ENCODE measurements at places on chromosomes 16 and 17. TPM values are rescaled to one million over a fixed set of nuclear protein-coding genes. Genes with fewer than 3 reads are reported as not detected.

Gene TCAP
- total RNA-seq, result 0.13 TPM

Gene MT1H
- not detected for total RNA-seq

Gene CRISPLD2
- 0.07 TPM for total RNA-seq

Gene PLK1
- total RNA-seq, result 44.0 TPM

Gene TMEM132E
- total RNA-seq, result not detected

Gene TERB1
- total RNA-seq, result 0.22 TPM

Gene SLFN14
- not detected for total RNA-seq

Gene PIRT
- total RNA-seq, result not detected
